ENCODE measurements at places on chromosomes 5 and 9.

GRCh38 chr5:30867711-30868110 is 325.8 kb upstream of the CDH6 start:
- no peak for DNase-seq

DNA sequence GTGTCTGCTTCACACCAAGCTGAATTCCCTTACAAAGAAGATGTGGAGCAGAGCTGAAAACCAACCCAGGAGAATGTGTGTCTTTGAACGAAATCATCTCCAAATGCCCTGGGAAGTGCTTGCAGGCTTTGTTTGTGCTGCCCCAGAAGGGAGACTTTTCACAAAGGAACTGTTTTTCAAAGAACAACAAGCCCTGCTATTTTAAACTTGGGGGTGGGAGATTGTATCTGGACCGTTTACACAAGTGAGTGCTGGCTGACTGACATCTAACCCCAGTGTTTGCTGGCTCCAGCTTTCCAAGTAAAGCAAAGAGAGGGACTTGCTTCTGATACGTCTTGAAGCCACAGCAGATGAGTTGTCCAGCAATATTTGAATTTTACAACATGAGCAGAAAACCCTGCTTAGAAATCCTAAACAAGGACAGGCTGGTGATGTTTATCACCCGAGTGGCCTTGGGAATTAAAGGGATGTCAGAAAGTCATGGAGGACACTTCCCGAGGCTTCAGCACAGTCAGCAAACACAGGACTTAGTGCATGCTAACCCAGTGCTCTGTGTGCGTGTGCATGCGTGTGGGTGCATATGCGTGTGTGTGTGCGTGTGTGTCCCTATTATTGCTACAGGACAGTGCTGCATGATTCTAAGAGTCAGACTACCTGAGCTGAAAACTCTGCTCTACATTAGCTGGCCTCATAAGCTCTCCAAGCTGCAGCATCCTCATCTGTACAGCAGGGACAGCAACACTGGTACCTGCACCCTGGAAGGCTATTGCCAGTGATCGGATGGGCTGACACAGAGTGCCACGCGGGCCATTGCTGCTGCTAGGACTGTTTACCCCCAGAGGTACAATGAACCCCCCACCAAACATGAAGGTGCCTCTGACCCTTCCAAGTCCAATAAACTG is 1.4 kb downstream of the ADAMTS12 start:
- DNase-seq = no peak

GRCh38 chr5:32526810-32527209 is 58.5 kb upstream of the SUB1 start:
- no peak for DNase-seq

DNA sequence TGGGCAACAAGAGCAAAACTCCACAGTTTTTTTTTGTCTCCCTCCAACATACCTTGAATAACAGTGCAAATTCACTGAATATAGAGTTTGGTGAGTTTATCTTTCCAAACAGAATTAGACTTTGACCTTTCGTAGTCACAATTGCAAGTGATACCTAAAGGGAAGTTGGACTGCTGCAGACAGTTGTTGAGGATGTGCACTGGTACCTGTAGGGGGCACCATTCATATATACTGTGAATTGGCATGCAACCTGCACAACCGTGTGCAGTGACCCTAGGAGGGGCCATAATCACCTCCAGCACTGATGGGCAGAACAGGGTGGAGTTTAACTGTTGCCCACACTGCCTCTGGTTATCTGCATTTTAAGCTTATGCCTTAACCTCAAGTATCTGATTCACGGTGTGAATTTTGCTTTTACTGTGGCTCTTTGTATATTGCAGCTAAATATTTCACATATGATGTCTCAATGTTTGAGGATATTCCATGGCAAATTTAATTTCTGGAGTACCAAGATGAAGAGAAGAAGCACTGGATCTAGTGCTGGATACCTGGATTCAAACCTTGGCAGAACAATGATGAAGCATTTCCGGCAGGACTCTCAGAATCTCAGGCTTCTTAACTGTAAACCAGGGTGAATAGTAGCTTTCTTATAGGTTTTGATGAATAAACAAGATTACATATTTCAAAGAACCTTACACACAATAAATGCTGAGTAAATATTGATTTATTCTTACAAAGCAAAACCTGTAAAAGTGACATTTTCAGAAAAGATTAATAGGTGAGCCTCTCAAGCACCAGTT is 144.3 kb downstream of the ACTBL2 start:
- no peak for DNase-seq
